GM12878 (cell line): ENCODE measurements at places on chromosomes 2 and 18.

DNA sequence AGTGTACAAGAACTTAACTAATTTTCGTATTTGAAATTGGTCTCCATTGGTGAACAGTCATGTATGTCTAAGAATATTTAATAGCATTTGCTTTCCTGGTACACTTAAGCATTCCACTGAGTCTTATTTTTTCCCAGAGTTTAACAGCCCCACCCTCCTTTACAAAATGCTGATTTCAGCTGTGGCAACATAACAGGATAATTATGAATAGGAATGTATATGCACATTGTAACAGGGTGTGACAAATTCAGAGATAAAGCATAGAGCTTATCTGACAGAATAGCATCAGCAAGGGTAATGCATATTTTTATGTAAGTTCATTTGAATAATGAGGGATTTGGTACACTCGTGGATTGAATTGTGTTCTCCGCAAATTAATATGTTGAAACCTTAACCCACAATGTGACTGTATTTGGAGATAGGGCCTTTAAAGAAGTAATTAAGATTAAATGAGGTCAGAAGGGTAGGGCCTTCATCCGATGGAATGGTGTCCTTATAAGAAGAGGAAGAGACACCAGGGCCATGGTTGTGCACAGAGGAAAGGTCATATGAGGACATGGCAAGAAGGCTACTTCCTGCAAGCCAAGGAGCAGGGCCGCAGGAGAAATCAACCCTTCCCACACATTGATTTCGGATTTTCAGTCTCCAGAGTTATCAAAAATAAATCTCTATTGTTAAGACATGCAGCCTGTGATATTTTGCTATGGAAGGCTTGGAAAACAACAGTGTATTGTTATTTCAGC, 439.7 kb upstream of the CDH20 start:
- no peak for DNase-seq
- H3K36me3 ChIP-seq = no peaks in the 10 kb centered on the region
- H3K4me1 ChIP-seq = no peaks in the 10 kb centered on the region
- no peak overlapping the region for H3K4me3 ChIP-seq
- no peaks in the 10 kb centered on the region for H3K27me3 ChIP-seq

DNA sequence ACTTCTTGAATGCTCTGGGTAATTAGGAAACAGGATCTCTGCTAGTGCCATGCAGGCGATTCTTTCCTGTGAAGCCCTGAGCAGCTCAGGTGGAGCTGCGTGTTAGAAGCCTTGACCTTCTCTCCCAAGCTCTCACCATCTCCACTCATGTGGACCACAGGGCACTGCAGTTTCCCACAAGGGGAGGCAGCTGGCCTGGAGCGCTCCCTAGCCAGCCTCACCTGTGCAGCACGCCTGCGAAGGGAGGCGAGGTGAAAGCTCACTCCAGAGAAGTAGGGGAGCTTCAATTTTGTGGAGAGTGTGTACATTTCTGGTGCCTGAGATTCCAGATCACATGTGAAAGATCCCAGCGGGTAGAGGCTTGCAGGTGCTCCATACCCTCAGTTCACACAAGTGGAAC, 11.1 kb upstream of the HES6 start:
- no peak overlapping the region for H3K27ac ChIP-seq
- no peak for DNase-seq
- no peak overlapping the region for H3K4me3 ChIP-seq
- no peaks in the 10 kb centered on the region; the same call in 1 of the 2 replicates for H3K36me3 ChIP-seq

GRCh38 chr18:30987467-30988241, 54.9 kb downstream of the DSC3 start:
- H3K4me1 ChIP-seq = no peaks in the 10 kb centered on the region
- H3K27ac ChIP-seq = no peak overlapping the region
- no peak overlapping the region for H3K4me3 ChIP-seq
- H3K27me3 ChIP-seq = no peaks in the 10 kb centered on the region; the same call in 1 of the 2 replicates
- no peaks in the 10 kb centered on the region for H3K36me3 ChIP-seq

DNA sequence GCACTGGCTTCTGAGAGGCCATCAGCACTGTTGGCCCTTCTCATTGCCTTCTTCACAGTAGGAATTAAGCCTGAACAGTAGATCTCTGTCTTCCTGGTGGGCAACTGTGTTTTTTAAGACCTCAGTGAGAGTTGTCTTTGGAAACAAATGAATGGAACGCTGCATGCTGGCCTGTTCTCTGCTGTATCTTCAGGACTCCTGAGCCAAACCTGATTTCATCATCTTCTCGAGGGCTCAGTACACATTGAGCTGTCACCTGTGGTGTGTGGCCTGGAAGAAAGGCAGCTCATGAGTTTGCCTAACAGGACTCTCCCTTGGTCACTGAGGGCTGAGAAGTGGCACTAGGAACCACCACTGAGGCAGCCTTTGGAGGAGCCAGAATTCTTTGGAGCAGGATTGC, 39.7 kb downstream of the SH3RF3 start:
- DNase-seq = no peak
- H3K27ac ChIP-seq = no peak overlapping the region
- no peaks in the 10 kb centered on the region for H3K36me3 ChIP-seq
- H3K4me3 ChIP-seq = no peak overlapping the region

- H3K36me3 ChIP-seq = no peaks in the 10 kb centered on the region
- peaks cover 2% of the 10 kb centered on the region for H3K27me3 ChIP-seq
These were observed 48.4 kb downstream of the ZEB2 start for GRCh38 chr2:144471305-144472045.

- peaks cover 2% of the 10 kb centered on the region; the same call in 1 of the 2 replicates for H3K27me3 ChIP-seq
- no peaks in the 10 kb centered on the region for H3K36me3 ChIP-seq
- DNase-seq = no peak
- no peak overlapping the region for H3K27ac ChIP-seq
- H3K4me1 ChIP-seq = no peaks in the 10 kb centered on the region
These were observed 40.1 kb downstream of the CRACDL start for GRCh38 chr2:98895901-98896300.

DNA sequence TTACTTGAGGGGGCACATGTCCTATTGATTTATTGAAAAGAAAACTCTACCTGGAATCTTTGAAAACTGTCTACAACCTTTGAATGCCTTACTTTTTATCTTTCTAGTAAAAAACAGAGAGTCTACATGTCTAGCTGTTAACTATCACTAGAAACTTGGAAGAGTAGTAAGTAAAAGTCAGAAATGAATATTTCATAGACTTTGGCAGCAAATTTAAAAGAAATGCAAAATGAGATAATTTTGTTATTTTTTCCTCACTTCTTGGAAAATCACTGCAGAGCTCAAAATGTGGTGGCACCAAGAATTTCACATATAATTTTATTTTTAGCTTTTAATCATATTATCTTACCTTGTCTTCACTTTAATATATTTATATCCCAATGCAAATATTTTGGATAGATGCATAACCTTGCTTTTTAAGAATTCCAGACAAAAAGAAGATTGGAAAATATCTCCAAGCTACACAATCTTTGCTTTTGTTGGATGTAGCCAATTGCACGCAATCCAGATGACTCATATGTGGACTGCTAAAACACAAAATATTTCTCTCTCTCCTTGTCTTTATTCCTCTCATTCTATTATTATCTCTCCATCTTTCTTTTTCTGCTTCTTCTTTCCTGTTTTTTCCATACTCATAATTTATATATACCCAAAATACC, 92.2 kb upstream of the DSEL start:
- no peak for DNase-seq
- no peaks in the 10 kb centered on the region for H3K4me1 ChIP-seq
- H3K4me3 ChIP-seq = no peak overlapping the region
